ENCODE measurements at places on chromosomes 7 and 10.

GRCh38 chr7:151927540-151927939 is 28.7 kb upstream of the GALNTL5 start:
- DNase-seq: no peak

- DNase-seq: no peak
Measured at GRCh38 chr7:118794419-118794818, 569.9 kb downstream of the ANKRD7 start.

GRCh38 chr7:7190142-7190541 is 7.8 kb downstream of the C1GALT1 start:
- no peak for DNase-seq

DNA sequence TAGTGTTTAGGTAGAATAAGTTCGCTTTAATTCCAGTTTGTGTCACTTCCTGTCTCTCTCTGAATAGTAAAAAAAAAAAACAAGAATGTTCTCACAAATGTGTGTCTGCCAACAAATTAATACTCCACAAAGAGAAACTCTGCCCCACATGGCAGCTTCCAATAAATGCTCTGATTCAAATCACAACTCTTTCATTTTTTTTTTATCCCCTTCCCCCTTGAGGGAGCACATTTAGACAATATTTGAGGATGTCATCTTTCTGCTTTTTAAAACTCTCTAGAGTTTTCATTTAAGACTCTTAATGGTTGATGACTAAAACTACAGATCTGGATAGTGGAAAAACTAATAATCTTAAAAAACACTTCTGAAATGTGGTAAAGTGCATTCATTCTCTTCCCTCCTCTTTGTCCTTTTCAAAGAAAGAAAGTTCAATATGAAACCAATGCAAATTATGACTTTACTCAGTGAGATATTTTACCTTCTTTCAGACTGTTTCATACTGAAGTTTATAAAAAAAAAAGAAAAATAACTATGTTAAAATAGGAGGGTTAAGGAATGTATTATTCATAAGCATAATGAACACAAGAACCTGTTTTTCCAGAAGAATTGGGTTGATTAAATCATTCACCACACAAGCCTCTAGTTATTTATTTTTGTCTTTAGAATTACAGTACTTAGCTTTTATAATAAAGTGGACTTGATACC is 42.3 kb downstream of the ARID5B start:
- DNase-seq: no peak

DNA sequence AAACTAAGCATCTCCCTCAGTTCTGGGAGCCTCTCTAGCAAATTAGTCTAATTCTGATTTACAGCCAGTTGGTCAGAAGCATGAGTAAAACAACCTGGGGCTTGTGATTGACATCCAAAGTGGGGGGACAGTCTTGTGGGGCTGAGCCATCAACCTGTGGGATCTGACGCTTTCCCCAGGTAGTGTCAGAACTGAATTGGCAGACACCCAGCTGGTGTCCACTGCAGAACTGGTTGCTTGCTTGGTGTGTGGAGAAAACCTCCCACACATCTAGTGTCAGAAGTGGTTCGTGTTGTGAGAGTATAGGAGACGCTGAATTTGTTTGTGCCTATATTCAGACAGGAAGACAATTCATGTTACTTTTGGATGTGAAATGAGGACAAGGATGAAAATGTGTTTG is 92.2 kb upstream of the PDCD4 start:
- DNase-seq: no peak

GRCh38 chr10:50629495-50630122 is 5.9 kb upstream of the SGMS1 start:
- DNase-seq: no peak

DNA sequence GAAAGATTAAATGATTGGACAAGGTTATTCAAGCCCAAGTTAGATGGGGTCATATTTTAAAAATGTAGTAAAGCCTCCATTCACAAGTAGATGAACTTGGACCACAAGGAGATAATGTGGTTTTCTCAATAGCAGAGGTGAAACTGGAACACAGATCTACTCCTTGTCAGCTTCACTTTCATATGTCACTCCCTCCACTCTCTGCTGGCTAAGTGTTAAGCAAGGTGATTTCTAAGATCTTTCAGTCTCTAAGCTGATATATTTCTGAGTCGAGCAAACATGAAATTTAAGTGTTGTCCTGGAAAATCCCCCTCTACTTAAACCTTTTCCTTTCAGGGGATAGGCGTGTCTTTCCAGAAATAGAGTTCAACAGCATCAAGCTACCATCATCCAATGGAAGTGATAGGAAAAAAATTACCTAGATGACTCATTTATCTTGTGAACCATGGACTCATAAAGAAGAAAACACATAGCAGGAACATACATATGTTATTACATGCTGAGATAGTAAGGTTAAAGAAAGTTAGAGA is 275.0 kb downstream of the PTEN start:
- DNase-seq: no peak

DNA sequence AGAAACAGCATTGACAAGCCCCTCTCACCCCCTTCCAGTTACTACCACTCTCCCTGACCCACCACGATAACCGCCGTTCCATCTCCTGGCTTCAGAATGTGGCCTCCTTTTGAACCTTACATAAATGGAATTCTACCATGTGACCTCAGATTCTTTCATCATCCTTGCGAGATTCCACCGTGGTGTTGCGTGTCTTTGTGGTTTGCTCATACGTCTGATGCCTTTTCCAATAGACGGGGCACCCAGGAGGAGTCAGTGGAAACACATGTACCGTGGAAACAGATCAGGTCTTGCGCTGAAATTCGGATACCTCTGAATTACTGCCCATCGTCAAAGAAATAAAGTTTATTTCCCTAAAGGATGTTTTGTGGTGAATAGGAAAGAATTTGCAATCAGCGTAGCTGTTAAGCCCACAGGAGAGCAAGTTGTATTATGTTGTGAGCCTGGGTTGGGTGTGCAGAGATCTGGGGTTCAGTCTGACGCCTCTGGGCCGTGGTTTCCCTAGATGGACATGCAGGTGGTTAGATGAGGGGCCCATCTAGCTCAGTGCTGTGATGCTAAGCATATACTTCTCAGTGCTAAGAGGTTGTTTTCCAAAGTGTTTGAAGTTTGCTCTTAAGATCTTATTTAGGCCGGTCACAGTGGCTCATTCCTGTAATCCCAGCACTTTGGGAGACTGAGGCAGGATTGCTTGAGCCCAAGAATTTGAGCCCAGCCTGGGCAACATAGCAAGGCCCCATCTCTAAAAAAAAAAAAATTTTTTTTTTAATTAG is 29.1 kb downstream of the GTF2IRD1 start:
- DNase-seq: peak; percentile 22

DNA sequence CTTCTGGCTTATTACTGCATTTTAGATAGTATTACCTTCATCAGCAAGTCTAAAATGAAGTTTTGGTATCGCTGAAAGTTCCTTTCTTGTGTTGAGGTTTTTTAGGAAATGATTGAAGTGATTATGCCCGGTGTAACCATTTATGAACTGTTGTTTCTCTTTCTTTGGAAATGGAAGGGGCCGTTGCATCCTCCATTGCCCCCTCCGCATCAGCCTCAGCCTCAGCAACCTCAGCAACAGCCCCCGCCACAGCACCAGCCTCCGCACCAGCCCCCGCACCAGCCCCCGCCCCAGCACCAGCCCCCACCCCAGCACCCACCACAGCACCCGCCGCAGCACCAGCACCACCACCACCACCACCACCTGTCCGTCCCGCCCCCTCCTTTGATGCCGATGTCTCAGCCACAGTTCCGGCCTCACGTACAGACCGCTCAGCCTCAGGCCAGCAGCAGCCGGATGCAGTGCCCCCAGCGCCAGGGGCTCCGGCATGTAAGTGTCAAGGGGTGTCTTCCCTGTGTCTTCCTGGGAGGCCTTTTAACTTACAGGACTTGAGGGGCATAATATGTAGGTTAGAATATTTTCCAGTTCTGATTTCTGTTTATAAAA is 72.6 kb downstream of the SHH start:
- no peak for DNase-seq

GRCh38 chr10:63699785-63700613 is 178.8 kb downstream of the REEP3 start:
- peak; percentile 81 for DNase-seq

- DNase-seq: no peak
Measured at GRCh38 chr7:102050864-102051460, 233.5 kb downstream of the CUX1 start.

DNA sequence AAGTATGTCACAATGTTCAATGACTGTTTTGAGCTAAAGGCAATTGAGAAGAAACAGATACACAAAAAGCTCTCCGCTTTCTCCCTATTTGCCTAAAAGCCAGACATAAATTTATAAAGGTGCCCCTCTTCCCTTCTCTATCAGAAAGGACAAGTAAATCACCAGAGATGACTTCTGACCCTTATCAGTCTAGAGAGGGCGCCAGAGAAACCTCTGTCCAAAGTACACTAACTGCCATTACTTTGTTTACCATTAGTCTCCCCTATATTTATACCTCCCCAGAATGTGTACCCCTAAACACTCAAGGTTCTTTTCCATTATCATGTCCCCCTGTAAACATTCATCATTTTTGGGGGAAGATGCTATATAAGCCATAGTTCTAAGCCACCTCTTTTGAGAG is 49.3 kb downstream of the TPK1 start:
- no peak for DNase-seq

GRCh38 chr10:44390585-44391072 is 5.7 kb upstream of the CXCL12 start:
- DNase-seq: no peak

DNA sequence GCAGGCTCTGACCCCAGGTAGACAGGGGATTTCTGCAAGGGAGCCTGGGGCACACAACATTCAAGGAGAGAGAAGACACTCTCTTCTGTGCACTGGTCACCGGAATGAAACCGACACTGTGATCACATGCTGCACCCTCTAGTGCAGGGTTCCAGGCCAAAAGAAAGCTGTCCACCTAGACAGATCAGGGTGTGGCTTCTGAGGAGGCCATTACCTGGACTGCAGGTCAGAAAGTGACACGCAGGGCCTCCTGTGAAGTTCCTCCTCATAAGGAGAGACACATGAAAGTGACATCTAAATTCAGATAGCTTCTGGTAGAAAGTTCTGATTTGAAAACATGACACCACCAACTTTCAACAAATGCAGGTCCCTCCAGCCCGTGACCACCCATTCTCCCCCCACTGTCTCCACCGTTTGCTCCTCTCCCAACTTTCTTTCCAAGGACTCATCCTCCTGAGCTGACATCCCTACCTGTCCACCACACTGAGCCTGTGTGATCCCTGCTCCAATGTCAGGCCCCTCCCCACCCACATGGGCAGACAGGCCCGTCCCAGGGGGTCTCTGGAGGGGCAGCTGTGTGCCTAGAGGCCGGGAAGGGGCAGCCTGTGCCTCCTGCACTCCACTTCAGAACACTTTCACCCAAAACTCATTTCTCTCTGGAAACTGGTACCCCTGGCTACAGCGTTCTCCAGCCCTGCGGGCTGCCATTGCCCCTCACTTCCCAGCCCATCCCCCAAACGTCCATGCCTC is 198.0 kb downstream of the TNS3 start:
- DNase-seq: no peak

DNA sequence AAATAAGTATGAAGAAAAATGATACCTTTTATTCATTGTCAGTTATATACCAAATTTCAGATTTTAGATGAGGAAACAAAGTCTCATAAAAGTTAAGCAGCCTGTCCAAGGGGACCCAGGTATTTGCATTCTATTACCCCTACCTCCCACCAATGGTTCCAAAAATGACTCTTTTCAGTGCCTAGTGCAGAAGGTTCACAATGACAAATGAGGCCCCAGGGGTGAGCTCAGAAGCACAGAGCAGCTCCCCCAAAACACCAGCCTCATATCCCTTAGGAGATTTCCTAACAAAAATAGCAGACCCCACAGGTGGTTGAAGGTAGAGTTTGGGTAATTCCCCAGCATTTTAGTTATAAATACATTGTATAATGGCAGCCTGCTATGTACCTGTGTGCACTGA is 168.6 kb downstream of the REEP3 start:
- DNase-seq: no peak

GRCh38 chr7:125127304-125127703 is 197.7 kb upstream of the POT1 start:
- no peak for DNase-seq

DNA sequence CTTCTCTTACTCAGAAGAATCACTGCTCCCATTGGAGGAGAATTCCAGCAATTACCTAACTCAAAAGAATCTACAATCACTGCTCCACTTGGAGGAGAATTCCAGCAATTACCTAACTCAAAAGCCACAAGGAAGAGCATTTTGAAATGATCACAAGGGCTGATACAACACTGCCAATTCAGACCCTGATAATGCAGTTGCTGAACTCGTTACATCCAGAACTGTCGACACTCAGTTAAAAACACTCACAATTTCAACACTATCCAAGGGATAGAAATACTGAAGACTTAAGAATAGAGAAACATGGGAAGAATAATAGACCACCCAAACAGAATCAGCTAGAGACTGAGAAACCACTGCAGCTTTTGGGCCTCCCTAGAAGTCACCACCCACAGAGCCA is 27.8 kb downstream of the AFAP1L2 start:
- peak; percentile 75 for DNase-seq

DNA sequence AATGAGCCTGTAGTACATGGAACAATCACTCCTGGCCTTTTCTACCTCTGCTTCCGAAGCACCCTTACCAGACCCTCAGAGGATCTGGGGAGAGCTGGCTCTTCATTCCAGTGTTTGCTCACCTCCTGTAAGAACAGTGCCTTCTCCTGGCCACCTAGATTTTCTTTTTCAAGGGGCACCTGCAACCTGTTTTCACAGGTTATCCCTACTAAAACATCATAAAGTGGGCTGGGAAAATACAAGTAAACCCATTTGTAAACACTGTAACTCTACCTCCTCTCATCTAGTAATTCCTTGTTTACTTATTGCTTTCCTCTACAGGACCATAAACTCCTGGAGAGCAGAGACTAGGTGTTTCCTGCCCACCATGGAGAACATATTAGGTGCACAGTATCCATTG is 1.1 kb downstream of the PIK3AP1 start:
- DNase-seq: no peak

- DNase-seq: no peak
Measured at GRCh38 chr7:132879579-132879978, 202.3 kb downstream of the CHCHD3 start.

- no peak for DNase-seq
Measured at GRCh38 chr10:92544296-92544695, 29.6 kb downstream of the IDE start.

DNA sequence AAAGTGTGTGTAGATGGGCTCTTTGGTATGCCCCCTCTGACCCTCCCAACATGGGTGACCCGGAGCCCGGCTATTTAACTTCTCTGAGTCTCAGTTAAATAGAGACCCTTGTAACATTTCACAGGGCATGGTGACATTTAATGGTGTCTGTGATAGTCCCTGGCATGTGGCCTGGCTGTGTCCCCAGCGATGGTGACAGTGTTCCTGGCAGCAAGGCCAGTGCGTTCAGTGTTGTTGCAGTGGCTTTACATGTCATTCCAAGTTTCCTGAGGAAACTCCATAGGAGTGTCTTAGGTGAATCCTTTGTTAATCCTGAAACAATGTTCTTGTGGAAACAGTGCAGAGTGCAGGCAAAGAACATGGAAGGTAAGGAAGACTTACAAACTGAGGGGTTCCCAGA is 137.0 kb downstream of the RAMP3 start:
- DNase-seq: no peak

All from lung (tissue), 17 donors.